ENCODE measurements at places on chromosomes 1 and 21.
A peak's percentile ranks its signal among the peaks of the same experiment; 100 is the strongest.

DNA sequence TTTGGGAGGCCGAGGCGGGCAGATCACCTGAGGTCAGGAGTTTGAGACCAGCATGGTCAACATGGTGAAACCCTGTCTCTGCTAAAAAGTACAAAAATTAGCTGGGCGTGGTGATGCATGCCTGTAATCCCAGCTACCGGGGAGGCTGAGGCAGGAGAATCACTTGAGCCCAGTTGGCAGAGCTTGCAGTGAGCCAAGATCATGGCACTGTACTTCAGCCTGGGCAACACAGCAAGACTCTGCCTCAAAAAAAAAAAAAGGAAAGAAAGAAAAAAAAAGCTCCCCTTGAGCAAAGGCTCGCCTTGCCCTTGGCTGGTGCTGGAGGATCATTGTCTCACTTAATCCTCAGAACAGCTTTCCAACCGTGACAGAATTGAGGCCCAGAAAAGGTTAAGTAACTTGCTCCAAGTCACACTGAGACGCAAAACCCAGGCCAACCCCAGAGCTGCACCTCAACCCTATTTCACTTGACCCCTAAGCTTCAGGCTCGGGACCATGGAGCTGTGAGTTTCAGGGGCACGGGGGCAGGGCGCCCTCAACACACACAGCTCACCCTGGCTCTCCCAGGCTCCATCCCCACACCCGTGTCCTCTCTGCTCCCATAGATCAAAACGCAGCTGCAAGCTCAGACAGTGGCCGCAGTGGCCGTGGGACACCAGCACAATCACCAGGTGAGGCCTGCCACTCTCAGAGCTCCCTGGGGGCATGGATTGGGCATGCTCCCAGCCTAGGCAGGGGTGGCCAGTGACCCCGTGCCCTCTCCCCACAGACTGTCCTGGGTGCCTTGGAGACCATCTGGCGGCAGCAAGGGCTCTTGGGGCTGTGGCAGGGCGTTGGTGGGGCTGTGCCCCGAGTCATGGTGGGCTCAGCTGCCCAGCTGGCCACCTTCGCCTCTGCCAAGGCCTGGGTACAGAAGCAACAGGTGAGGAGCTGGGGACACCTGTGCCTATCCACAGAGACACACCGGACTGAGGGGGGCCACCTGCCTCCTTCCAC, 1.6 kb downstream of the SLC25A34 start:
- DNase-seq, result no peak

DNA sequence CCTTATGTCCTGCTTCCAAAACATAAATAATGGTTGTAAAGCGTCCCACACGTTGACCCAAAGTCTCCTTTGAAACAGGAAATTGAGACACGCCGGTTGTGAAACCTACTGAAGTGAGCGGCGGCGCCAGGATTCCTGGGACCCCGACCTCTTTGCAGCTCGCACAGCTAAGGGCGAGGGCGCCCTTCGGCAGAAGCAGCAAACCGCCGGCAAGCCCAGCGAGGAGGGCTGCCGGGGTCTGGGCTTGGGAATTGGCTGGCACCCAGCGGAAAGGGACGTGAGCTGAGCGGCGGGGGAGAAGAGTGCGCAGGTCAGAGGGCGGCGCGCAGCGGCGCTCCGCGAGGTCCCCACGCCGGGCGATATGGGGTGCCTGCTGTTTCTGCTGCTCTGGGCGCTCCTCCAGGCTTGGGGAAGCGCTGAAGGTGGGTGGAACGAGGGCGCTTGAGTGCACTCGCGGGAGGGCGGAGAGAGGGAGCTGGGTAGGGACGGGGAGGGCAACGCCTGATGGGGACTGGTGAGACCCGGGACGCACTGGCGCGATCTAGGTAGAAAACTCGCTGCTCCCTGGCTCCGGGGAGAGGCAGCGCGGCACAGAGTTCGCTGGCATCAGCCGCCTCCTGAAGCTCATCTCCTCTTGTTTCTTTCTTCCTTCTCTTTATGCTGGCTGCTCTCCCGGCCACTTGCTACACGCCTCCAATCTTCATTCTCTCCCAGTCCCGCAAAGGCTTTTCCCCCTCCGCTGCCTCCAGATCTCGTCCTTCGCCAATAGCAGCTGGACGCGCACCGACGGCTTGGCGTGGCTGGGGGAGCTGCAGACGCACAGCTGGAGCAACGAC, at the start of gene CD1D:
Gene CD1D (plus strand): TSS at position 155 of the 836 bp plus-strand sequence. CDS start 207 bp downstream, at position 362.
- peak; percentile 39 for DNase-seq

GRCh38 chr1:7596126-7596965, 174.8 kb upstream of the VAMP3 start:
- DNase-seq, result no peak

- no peak for DNase-seq
Measured at GRCh38 chr1:22428672-22429071, 23.0 kb upstream of the ZBTB40 start.

DNA sequence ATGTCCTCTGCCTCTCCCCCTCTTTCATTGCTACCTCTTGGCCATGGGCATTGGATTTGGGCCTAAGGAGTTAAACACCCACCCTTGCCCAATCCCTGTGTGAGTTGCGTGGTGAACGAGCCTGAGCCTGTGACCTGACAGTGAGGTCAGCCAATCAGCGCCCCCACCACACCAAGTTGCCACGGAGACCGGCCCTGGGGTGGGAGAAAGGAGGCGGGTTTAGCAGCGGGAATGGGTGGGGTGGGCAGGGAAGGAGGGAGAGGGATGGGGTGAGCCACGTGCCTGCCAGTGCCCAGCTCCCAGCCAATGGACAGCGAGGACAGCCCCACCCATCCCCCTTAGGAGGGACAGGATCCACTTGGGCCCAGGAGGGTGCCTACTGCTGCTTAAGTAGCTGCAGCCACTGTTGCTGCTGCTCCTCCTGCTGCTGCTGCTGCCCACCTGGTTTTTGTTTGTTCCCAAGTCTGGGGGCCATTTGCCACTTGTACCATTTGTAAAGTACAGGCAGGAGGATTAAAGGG, 9.5 kb downstream of the ZBTB7B start:
- no peak for DNase-seq
